Stimulated activated CD4-positive, alpha-beta T cell treated with anti-CD3 and anti-CD28 coated beads, TNF-alpha, amount 100 ng/mL, for 24 hours (primary cell): ENCODE measurements at places on chromosomes 7 and 10.

GRCh38 chr10:30442019-30442606 lies 8.1 kb downstream of the MAP3K8 start:
- DNase-seq = no peak

GRCh38 chr7:151896086-151896485 lies 19.2 kb upstream of the PRKAG2 start:
- no peak for DNase-seq

DNA sequence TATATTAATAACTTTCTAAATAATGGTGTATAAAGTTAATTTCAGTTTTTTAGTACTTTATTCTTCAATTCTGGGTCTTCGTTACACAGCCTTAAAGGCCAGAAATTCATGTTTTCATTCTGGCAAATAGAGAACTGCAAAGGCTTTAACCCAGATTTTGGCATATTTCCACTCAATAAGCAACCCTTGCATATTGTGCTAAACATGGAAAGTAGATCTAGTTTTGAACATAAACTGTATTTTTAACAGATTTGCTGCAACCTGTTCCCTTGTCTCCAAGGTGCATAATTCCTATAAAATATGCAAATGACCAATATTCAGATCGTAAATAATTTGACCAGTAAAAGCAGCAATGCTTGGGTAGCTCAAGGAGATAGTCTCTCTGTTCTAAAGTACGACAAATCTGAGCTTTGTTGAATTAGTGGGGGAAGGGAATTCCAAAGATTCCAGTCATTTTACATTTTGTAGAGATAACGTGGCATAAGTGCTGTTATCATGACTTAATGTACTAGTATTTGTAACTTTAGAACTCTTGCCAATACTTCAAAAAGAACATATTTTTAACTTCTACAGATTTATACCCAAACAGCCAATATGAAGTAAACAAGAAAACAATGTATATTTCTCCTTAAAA lies 46.4 kb upstream of the RSBN1L start:
- DNase-seq = no peak

DNA sequence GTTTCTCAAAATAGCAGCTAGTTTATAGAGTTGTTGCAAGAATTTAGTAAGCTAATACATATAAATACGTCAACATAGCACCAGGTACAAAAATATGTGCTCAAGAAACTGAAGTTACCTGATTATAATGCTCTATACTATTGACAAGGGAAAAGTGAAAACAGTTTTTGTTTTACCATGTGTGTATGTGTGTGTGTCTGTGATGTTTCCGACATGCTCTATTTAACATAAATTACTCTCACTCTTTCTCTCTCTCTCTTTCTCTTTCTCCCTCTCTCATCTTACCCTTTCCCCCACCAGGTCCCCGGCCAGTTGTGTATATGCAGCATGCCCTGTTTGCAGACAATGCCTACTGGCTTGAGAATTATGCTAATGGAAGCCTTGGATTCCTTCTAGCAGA lies 4.3 kb downstream of the LIPN start:
- DNase-seq = no peak

GRCh38 chr10:31720546-31720945 lies 208.1 kb downstream of the ARHGAP12 start:
- no peak for DNase-seq

- DNase-seq = no peak
Measured at GRCh38 chr10:7389346-7389745, 21.5 kb downstream of the SFMBT2 start.

- no peak for DNase-seq
Measured at GRCh38 chr10:33800986-33801385, 466.5 kb upstream of the NRP1 start.

DNA sequence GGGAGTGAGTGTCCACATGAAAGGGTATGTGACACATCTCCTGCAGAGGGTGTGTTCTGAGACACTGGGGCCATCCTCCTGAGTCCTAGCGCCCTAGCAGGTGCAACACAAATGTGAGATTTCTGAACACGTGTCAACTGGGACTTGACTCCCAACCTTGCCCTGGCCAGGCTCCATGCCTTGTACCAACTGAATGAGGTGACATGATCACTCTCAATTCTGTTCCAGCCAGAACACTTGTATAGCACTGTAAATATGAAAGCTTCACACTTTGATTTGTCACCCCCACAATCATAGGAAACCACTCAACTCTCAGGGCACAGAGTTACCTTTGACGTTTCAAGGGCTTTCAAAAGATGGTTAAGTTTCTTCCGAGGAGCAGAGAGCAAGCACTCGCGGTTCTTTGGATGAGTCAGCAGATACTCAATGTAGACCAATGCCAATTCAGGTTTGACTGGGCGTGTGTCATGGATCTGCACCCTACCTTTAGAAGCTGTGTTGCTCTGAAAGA lies 48.6 kb downstream of the NCAPG2 start:
- peak; percentile 61 for DNase-seq
